Psoas muscle (tissue), 8 donors: ENCODE measurements at places on chromosomes 3 and 15.
A peak's percentile ranks its signal among the peaks of the same experiment; 100 is the strongest.

GRCh38 chr3:69560818-69561217, 174.9 kb upstream of the FRMD4B start:
- DNase-seq, result no peak

DNA sequence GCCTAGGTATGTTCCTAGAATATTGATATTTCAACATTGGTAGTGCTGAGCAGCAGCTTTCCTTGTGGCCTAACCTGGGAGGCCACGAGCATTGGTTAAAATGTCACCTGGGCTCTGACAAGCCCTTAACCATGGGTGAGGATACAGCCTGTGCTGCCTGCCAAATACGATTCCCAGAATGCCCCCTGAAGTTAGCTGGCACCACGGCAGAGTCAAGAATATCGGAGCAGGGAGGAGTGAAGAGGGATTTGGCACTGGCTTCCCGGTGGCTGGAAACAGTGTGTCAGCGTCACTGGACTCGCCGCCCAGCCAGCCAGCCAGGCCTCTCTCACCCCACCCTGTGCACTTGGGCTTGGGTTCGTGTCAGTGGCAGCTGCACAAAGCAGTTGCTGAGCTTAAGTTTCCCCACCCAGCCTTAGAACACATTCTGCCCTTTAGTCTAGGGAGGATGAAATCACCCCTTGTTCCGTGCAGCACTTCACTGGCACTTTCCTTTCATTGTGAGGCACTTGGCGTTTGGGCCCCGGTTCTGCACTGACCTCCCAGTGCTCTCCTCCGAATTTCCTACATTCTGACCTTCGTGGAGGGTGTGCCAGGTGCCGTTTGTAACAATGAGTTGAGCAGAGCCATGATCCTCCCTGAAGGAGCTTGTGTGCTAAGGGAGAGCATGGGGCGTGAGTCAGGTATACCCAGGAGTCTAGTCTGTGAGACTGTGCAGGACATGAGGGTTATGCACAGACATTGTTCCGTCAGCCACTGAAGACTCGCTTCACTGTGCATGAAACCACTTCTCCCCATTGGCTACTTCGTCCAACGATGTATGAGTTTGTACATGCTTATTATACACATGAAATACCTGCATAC, 152.8 kb upstream of the BHLHE40 start:
- DNase-seq, result peak; percentile 95

GRCh38 chr3:127572186-127572585, 18.3 kb downstream of the TPRA1 start:
- DNase-seq, result no peak

DNA sequence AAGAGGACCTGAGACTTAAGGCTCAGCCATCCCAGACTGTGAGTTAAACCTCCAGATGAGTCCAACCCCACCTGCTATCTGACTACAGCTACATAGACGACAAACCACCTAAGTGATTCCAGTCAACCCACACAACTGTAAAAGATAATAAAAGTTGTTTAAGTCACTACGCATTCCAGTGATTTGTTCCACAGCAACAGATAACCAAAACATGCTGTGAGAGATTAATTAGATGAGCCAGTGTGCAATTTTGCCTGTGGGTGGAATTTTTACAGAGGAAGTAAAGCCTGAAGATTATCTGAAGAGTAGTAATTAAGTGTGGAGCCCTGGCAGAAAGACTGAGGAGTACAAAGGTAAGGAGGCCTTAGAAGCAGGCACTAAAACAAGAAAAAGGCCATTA, 5.4 kb downstream of the BTBD1 start:
- no peak for DNase-seq

DNA sequence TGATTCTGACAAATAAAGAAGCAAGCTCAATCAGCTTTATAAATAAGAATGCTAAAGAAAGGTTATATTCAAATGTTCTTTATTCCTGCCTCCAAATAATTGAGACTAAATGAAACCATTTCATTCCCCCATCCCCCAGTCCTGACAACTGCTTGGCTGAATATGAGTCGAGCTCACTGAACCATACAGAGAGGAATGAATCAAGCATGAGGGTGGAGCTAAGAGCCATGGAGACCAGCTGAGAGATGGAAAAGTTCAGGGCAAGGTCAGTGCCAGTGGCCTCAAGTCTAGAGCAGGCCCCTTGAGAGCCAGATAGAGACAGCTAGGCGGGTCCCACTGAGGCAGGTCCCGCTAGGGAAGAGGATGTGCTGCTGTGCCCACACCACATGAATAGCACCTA, 188.7 kb upstream of the EIF1B start:
- no peak for DNase-seq
